ENCODE measurements at places on chromosomes 1 and 21. TPM values are rescaled to one million over a fixed set of nuclear protein-coding genes. Genes with fewer than 3 reads are reported as not detected.

- no peak for DNase-seq
Observed at GRCh38 chr1:116461723-116462122, 88.7 kb downstream of the ATP1A1 start.

- no peak for DNase-seq
Observed at GRCh38 chr1:245485996-245486395, 331.2 kb downstream of the KIF26B start.

CASQ2 gene
- not detected for total RNA-seq

- DNase-seq: no peak
Observed at GRCh38 chr1:181478306-181478705, 5.0 kb upstream of the CACNA1E start.

GRCh38 chr1:53369034-53369750 lies 41.3 kb upstream of the LRP8 start:
- DNase-seq: no peak

GRCh38 chr21:16347223-16347622 lies 617.4 kb downstream of the USP25 start:
- no peak for DNase-seq

FBLIM1 gene
- 38.9 TPM for total RNA-seq

- DNase-seq: peak; percentile 54
Observed at GRCh38 chr1:24501371-24502064, 1.1 kb upstream of the RCAN3 start.

CELA2A gene
- total RNA-seq: not detected

SHC1 gene
- total RNA-seq: 163 TPM

DNA sequence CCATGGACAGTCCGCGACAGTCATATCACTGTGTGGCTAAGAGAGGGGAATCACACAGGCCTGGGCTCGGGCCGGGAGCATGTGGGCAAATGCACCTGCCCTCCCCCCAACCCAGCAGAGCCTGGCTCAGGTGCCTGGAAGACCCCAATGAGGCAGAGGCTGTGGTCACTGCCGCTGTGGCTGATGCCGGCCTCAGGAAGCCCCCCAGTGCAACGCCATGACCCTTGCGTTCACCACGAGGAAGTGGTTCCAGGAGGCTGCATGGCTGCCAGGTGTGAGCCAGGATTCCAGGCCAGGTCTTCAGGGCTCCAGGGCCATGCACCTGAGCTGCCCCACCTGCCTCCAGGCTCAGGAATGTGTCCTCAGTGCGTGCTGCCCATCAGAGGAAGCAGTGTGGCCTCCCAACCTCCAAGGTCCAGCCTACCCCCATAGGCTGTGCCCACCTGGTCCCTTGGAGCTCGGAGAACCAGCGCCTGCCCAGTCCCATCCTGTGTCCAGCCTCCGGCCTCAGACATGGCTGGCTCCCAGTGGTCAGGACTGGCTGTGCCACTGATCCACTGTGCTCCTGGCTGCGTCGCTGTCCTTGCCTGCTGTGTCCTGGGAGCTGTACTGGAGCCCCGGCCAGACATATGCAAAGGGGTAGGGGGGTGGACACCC lies 8.0 kb downstream of the ARHGEF16 start:
- no peak for DNase-seq

SMG5 gene
- 45.9 TPM for total RNA-seq

DNA sequence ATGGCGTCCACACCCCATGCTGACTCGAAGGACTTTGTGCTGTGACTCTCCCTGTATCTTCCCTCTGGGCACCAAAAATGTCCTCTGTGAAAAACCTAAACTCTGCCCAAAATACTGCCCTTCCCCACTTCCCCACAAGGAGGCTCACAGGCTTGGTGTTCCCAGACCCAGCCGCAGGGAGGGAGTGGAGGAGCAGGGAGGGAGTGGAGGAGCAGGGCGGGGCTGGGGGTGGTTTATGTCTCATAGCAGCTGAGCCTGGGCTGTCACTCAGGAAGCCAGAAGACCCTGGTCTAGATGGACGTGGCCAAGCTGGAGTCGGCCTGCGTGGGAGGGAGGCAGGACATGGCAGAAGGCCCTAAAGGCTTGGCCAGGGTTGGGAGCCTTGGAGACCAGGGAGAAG lies 461.7 kb downstream of the PTPRU start:
- DNase-seq: peak; percentile 82

- DNase-seq: no peak
Observed at GRCh38 chr1:5312862-5313261, 658.5 kb downstream of the AJAP1 start.

DNA sequence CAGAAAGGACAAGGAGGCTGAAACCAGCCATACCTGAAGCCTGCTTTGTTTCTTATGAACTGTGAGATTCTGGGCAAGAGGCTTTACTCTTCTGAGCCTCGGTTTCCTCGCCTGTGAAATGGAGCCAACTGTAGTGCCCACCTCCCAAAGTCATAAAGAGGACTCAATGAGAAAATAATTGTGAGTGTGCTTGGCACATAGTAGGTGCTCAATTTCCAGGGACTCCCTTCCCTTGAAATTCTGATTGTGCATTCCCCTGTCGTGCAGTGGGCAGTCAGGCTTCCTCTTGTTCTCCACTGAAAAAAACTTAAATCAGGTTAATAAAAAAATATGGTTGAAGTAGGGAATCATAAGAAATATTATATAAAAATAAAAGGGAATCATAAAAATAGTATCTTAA lies 37.5 kb upstream of the RUNX3 start:
- no peak for DNase-seq

DNA sequence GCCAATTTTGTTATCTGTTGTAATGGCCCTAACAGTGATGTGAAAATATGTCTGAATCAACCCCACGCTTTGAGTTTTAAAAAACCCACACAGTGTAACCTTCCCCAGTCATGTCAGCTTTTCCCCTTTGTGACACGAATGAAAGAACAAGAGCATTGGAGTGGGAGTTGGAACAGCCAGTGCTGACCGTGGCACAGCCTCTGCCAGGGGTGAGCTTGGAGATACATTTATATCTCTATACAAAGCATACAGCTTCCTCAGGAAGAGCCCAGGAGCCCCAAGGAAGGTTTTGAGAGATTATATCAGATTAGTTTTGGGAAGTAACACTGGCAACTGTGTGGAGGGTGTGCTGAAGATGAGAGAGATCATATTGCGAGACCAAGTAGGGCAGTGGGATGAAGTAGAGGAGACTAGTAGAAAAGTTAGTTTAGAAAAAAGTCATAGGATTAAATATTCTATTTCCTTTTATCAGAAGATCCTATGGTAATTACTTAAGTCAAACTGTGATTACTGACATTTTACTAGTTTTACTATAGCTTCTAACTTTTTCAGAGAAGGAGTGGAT lies 15.9 kb downstream of the LRRC8B start:
- DNase-seq: no peak

DNA sequence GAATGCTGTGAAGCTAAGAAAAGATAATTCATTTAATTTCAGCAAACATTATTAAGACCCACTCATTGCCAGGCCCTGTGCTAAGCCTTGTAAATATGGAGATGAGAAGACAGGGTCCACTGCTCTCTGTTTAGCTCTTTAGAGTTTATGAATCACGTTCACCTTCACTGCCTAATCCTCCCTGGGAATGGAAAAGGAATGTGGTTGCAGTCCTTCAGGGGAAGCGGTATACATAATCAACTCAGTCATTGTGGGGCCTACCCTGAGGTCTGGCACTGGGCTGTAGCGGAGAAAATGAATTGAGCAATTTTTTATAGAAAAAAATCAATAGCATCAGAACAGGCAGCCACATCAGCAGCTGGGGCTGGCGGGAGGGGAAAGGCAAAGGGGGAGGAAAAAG lies 412.1 kb upstream of the NFIA start:
- no peak for DNase-seq

RCOR3 gene
- total RNA-seq: 4.6 TPM

DNA sequence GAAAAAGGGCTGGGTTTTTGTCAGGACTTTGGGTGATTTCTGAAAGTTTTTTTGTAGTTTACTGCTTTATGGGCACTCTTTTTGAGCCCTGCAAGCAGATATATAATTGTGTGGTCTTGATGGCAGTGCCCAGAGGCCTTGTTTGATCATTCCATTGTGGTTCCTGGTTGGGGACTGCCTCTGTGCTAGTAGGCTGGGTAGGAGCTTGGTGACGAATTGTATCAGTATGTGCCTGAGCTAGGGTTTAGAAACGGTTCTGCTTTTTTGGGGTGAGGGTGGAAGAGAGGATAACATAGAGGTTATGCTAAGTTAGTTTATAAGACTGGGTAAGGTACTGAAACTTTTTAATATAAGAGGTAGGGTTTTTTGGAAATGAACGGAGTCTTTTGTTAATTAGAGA lies 139.7 kb upstream of the ETV3 start:
- no peak for DNase-seq

GRCh38 chr1:35605867-35606182 lies 32.7 kb downstream of the TFAP2E start:
- no peak for DNase-seq

AUNIP gene
- total RNA-seq: 12.4 TPM

DNA sequence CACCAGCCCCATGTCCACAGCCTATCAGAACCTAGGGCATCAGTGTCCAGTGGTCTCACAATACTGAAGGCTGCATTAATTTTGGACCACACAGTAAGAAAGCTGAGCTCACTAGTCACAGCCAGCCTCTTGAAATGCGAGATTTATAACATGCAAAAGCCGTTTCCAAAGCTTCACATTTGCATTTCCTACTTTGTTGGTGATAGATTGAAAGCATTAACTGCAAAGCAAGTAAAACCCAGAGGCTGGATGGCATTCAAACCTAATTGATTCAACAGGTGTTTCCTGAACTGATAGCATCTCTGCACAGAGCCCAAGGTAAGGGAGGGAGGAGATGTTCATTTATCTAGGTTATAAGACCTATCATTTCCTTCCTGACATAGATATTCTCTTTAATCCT lies 410.1 kb downstream of the OMA1 start:
- no peak for DNase-seq

DENND2C gene
- total RNA-seq: 0.39 TPM

DNA sequence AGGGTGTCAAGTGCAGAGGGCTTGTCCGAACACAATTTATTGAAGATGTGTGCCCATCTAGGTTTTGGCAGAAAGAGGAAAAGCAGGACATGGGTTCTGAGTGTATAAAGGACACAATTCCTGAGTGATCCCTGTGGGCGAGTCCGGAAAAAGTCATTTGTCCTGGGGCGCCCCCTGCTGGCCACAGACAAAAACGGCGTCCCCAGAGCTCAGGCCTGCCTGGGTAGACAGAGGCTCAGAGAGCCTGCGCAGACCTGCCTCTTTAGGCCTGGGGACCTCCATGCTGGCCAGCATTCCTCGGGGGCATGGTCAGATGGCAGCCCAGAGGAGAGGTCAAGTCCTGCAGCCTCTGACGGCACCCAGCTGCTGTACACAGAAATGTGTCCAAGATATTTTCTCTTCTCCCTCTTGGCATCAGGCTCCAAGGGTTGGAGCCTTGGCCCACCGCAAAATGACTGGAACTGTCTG lies 65.5 kb upstream of the LRP8 start:
- DNase-seq: peak; percentile 39

GRCh38 chr1:81654147-81654546 lies 146.6 kb upstream of the ADGRL2 start:
- DNase-seq: no peak

INKA2 gene
- 4.4 TPM for total RNA-seq

- DNase-seq: no peak
Observed at GRCh38 chr1:150127868-150128267, 21.8 kb upstream of the PLEKHO1 start.

TMEM82 gene
- total RNA-seq: not detected

KDF1 gene
- not detected for total RNA-seq

DNA sequence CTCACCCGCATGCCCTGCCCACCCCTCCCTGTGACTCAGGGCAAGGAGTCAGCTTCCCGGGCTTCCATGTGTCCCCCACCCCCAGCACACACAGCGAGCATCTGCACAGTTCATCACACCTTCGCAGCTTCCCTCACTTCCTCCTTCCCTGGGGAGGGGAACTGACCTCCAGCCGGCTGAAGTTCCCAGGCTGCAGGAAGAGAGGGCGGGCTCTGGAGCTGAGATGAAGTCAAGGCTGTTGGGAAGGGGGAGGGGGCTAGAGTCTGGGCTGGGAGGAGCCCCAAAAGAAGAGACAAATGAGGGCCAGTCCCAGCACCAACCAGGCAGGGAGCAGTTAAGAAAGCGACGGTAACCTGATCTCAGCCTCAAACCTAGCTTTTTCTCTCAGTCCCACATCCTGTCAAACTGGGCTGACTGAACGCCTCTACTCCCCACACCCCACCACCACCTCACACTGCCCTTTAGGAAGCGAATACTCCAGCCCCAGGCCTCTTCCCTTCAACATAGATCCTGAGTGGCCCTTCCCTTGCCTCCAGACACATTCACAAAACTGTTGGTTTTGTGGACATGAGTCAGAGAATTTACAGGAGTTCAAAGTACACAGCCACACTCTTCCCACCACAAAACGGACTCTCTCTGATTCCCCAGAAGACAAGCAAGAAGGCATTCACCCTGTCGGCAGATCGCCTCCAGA lies 1.8 kb downstream of the RHOC start:
- DNase-seq: peak; percentile 96

CCDC30 gene
- not detected for total RNA-seq

DNA sequence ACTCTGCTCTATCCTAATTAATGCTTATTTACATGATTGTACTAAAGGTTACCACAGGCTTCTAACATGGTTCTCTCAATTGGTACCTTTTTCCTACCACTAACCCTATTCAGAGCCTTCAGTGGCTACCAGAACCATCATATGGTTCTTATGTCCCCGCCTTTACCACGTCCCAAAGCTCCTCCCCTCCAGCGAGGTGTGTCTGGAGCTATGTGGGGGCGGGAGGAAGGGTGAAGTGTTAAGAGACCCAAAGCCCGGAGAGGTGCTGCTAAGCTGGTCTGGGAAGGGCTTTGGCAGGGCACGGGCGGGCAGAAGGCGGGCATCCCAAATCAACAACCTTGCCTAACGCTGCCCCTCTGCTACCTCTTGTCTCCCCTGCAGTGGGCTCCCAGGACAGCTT lies 10.0 kb downstream of the SPATA46 start:
- no peak for DNase-seq

DNA sequence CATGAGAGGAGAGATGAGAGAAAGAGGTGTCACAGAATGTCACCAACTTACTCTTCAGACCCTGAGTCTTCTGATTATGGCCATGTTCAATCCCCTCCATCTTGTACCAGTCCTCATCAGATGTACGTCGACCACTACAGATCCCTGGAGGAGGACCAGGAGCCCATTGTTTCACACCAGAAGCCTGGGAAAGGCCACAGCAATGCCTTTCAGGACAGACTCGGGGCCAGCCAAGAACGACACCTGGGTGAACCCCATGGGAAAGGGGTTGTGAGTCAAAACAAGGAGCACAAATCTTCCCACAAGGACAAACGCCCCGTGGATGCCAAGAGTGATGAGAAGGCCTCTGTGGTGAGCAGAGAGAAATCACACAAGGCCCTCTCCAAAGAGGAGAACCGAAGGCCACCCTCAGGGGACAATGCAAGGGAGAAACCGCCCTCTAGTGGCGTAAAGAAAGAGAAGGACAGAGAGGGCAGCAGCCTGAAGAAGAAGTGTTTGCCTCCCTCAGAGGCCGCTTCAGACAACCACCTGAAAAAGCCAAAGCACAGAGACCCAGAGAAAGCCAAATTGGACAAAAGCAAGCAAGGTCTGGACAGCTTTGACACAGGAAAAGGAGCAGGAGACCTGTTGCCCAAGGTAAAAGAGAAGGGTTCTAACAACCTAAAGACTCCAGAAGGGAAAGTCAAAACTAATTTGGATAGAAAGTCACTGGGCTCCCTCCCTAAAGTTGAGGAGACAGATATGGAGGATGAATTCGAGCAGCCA lies 8.0 kb downstream of the ELOA start:
- peak; percentile 39 for DNase-seq
